ENCODE measurements at places on chromosomes 5 and 9.
A peak's percentile ranks its signal among the peaks of the same experiment; 100 is the strongest.

- ATAC-seq: no peak
Measured at GRCh38 chr5:143677403-143677802, 134.6 kb upstream of the HMHB1 start.

DNA sequence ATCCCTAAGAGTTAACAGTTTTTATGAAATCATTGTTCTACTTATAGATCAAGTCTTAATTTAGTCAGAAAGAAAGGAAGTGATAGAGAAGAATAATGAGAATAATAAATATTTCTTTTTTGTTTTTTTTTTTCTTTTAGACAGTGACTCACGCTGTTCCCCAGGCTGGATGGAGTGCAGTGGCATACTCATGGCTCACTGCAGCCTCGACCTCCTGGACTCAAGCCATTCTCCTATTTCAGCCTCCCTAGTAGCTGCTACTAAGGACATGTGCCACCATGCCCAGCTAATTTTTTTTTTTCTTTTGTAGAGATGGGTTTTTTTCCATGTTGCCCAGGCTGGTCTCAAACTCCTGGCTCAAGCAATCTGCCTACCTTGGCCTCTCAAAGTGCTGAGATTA lies 11.0 kb downstream of the IFNA21 start:
- ATAC-seq: no peak

- ATAC-seq: no peak
Measured at GRCh38 chr5:73292816-73293459, 119.9 kb downstream of the TMEM174 start.

DNA sequence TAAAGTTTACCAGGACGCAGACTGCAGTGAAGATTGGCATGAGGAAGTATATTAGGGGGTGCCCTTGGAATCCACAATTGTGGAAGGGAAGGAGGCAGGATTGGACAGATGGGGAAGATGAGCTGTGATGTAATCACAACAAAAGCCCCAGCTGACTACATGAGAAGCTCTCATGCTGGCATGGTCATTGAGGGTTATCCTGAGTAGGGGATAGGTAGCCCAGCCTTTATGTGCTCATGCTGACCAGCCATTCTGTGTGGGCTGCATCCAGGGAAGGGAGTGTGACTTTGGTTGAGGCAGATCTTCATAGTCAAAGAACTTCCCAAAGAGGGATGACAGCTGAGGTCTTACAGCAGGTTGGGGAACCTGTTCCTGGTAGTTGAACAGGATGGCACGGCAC lies 52.0 kb upstream of the RANBP6 start:
- no peak for ATAC-seq

- peak; percentile 49 for ATAC-seq
Measured at GRCh38 chr5:6829150-6829784, 116.0 kb downstream of the TENT4A start.

DNA sequence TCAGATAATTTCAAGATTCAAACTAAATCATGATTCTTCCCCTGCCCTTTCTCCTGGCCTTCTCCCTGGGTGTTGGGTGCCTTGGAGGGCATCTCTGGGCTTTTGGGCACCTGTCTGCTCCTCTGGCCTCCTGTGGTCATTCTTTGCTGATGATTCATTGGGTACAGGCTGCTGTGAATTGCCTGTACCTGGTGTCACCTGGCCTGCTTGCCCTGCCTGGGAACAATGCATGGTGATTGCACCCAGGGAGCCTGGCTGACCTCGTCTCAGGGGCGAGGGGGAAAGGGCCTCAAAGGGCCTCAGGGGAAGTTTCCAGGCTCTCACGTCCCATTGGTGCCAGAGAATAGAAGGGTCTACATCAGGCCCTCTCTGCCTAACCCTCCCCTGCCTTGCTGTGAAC lies 20.1 kb upstream of the CKMT2 start:
- ATAC-seq: no peak

- ATAC-seq: peak; percentile 66
Measured at GRCh38 chr9:127214421-127215267, 49.9 kb upstream of the GARNL3 start.

- no peak for ATAC-seq
Measured at GRCh38 chr5:33852319-33852718, 39.5 kb downstream of the ADAMTS12 start.

DNA sequence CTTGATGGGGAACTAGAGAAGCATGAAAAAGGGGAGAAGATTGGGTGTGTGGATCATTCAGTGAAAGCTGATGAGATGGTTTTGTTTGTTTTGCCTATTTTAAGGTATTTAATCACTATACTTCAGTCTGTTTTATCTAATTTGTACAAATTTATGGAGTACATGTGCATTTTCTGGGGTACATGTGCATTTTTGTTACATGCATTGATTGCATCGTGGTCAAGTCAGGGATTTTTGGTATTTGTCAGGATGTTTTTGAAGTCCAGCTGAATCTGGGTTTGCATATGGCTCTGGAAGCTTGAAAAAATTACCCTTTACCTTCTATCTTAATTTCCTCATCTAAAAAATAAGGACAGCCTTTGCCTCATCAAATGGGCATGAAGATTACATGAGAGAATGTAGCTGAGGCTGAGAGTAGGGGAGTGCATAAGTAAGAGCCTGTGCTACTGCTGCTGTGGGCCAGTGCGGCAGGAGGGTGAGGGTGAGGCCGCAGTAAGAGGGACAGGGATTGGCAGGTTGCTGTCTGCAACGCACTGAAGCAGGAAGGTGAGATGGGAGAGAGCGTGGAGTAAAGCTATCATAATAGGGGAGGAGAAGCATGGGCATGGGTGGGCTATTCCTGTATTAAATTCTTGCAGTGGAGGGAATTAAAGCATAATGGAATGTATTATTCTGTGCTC lies 139.8 kb downstream of the NPR3 start:
- ATAC-seq: no peak

- no peak for ATAC-seq
Measured at GRCh38 chr5:50535393-50535792, 94.3 kb upstream of the EMB start.

GRCh38 chr9:129888293-129889121 lies 53.2 kb downstream of the USP20 start:
- ATAC-seq: no peak

DNA sequence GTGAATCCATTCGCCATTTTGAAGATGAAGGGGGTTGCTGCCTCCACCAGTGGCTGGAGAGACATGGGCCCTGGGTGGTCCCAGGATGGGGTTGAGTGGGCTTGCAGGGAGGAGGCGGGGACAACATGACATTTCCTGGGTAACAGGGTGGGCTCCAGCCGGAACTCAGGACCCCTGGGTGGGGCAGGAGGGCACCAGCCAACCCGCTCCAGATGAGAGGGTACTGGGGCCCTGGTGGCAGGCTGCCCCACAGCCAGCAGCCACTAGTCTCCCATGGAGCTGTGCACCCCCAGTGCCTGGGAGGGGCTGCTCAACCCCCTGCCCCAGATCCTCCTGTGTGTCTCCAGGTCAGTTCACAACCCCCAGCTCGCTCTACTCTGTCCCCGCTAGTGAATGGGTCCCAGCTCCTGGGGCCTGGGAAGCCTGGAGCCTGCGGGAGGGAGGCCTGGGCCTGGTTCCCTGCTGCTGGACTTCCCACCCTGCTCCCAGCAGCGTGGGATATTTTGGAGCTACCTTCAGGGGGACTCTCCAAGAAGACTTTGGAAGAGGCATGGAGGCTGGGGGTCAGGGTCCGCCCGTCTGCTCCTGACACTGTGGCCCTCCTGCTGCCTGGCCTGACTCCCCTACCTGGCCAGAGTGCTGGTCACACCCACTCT lies 55.9 kb downstream of the AHRR start:
- ATAC-seq: no peak

DNA sequence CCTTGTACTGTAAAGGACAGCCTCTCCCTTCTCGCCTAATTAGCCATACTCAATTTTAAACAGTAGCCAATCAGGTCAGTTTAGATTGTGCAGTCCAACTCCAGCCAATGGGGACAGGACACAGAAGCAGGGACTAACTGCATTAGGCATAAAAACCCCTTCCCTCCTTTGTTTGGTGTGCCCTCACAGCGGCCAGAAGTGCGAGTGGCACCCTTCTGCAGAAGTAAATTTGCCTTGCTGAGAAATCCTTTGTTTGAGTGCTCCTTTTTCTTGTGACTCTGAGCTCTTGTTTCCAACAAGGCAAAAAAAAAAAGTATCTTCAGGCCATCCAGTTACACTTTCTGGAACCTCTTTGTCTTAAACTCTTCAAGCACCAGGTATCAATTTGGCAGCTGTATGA lies 97.4 kb downstream of the FAM114A2 start:
- no peak for ATAC-seq

DNA sequence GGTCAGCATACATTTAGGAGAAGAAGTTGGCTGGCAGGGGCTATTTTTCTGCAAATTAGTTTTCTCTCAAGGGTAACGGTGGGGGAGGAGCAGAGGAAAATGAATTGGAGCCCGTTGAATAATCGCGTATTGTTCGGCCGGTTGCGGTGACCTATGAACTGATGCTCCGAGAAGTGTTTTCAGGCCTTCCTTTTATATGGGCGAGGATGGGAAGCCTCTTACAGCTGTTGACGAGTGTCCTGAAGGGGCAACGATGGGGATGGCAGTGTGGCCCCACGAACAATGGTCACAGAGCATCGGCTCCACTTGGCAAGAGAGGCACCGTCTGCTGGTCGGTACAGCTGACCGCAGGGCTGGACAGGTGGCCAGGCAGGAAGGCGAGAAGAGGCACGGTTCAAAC lies 400.7 kb downstream of the ZSWIM6 start:
- ATAC-seq: no peak

GRCh38 chr5:125440905-125441304 lies 694.5 kb upstream of the ZNF608 start:
- no peak for ATAC-seq

GRCh38 chr9:120383999-120384924 lies 195.7 kb downstream of the CDK5RAP2 start:
- ATAC-seq: peak; percentile 53

DNA sequence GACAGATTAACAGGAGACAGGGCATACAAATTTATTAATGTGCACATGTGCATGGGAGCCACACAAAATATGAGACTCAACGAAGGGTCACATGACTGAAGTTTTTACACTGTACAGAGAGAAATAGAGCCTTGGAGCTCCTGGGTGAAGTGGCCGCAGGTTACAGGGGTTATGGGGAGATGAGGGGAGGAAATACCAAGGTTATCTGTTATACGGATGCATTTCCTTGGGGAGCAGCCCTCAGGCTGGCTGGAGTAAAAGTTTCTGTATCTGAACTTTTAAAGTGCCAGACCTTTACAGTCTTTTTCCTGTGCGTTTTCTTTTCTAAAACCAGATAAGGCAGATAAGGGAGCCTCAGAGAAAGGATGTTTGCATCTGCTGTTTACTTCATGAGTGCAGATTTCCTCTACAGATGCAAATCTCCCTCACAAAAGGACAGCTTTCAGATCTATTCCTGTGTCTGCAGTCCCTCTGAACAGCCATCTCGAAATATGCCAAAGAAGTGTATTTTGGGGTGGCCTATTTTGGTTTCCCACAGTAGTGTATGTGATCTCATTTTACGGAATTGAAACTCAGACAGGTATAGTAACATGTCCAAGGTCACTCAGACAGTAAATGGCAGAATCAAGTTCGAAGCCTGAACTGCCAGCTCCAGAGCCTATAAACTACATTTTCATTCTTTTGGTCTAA lies 139.3 kb upstream of the FBXL17 start:
- no peak for ATAC-seq

DNA sequence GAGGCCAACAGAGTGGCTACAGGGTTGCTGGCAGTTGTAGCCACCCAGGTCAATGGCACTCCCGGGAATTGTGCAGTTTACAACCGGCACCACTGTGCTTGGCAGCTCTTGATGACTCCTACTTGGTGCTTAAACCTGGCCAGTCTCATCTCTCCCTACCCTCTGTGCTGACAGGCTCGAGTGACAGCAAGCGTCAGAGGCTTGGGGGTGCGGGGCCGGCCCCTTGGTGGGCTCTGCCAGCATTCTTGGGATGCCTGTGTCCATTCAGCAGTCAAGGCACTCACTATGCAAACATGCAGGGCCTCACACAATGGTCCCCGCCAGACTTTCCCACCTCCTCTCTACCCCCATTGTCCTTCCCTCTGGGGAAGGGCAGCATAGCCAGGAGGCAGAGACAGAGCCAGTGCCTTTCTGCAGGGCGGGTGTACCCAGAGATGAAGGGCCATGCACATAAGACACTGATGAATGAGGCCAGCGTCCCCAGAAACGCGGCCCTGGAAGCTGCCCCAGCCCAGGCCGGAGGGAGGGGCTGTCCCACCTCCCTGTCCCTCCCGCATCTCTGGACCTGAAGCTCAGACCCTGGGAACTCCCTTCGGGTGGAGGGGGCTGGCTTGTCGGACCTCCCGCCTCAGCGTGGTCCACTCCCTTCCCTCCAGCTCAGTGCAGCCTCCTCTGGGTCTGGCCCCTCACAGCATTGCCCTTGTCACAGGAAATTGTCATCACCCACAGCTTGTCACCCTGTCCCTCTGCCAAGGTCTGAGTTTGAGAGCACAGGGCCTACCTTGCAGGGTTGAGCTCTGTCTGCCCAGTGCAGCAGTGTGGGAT lies 26.4 kb upstream of the NOTCH1 start:
- peak; percentile 87 for ATAC-seq

GRCh38 chr9:125821078-125821477 lies 73.9 kb downstream of the PBX3 start:
- no peak for ATAC-seq

DNA sequence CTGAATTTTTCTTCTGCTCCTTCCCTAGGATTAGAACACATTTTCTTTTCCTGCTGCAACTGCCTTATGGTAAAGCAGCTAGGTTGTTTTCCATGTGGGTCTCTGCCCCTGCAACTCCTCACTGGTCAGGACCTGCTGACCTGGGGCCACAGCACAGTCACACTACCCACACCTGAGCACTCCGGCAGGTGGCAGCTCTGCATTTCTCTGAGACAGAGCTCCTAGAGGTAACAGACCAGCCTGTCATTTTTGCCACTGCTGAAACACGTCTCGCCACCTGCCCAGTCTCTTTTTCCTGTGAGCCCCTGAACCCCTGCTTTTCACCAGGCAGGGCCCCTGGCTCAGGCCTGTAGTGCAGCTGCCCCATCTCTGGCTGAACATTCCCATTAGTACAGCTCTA lies 609.6 kb downstream of the HINT1 start:
- ATAC-seq: no peak

DNA sequence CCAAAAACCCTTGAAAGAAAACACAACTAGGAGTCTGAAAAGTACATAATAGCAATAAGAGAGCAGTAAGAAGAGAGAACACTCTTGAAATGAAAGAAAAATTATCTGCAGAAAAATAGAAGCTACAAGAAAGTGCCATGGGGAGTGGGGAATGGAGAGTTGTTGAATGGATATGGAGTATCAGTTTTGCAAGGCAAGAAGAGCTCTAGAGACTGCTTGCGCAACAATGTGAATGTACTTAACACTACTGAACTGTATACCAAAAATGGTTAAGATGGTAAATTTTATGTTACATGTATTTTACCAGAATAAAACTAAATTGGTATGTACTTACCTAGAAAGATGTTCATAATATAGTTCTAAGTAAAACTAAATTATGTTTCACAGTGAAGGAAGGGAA lies 54.8 kb upstream of the RASGRF2 start:
- ATAC-seq: no peak

DNA sequence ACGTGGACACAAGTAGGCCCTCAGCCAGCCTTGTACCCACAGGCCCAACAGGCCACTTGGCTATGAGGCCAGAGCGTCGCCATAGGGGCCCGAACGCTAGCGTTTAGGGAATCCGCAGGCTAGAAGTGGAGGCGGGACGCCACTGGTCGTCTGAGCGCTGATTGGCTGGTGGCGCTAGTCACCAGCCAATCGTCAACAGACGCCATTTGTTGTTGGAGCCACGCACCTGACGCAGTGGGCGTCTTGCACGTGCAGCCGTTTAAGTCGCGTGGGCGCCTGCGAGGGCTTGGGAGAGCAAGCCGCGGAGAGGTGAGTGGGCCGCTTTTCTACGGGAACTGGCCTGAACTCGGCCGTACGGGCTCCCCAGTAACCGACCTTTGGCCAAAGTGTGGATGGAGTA lies at the start of gene DDX4:
Gene DDX4, plus strand, starts transcription at position 269 of the 400 bp plus-strand sequence. CDS start 903 bp downstream, outside the sequence.
- ATAC-seq: no peak

- ATAC-seq: no peak
Measured at GRCh38 chr5:175922192-175922885, 45.8 kb downstream of the THOC3 start.
